ENCODE measurements at places on chromosomes 7 and 10. TPM values are rescaled to one million over a fixed set of nuclear protein-coding genes. Genes with fewer than 3 reads are reported as not detected.

GRCh38 chr7:31925753-31926454 is 144.3 kb downstream of the PDE1C start:
- DNase-seq, result no peak

FAM25C gene
- total RNA-seq, result not detected

DNA sequence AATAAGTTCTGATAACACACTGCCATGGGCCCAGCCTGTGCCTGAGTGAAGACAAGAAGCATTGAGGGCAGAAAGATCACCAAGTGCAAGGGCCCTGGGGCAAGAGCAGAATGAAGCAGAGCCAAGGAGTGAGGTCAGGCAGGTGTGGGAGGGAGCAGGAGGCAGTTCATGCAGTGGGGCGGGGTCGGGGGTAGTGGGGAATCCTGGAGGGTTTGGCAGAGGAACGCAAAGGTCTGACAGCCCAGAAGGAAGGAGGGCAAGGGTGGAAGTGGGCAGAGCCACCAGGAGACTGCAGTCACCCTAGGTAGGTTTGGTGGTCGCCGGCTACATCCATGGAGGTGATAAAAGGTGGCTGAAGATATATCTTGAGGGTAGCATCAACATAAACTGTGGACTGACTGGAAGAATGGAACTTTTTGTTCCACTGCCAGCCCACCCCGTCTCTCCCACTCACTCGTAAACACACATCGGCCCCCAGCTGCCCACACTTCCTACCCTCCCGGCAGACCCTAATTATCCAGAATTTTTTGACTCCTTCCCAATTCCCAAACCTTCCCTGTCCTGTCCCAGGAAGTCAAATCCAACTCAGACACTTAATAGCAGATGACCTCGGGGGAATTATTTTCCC is 172.4 kb downstream of the ARHGAP12 start:
- DNase-seq, result no peak

DNA sequence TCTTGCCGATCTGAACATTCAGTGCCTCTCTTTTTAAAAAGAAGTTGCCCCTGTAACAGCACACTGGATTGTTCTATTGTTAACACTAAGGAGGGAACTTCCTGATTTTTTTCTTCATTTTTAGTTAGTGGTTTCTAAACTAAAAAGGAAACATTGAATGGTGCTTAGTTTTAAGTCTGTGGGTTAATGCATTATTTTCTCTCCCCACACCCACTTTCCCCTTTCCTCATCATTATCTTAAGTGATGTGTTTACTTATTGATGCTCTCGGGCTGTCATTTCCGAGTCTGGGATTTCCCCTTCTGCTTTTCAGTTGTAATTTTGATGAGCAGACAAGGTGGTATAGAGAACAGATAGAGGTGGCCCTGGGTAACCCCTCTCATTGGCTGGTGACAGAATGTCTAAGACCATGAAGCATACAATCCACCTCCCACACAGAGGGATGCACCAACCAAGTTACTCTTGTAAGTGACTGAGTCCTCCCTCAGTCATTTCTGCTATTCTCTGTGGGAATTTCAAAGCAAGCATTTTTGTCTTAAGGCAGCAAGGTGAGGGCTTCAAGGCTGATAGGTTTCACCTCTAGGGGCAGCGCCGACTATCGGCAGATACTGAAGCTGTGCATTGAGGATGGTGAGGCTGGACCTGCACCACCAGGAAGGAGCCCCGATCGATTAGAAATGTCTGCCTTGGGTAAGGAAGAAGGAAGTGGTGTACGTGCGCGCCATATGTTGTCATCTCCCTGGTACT is 49.5 kb downstream of the CHN2 start:
- DNase-seq, result no peak

- no peak for DNase-seq
Measured at GRCh38 chr10:15879663-15880062, 19.4 kb upstream of the MINDY3 start.

- no peak for DNase-seq
Measured at GRCh38 chr10:6047847-6048246, 14.3 kb downstream of the IL2RA start.

SLC16A9 gene
- total RNA-seq, result 0.33 TPM

PAPSS2 gene
- 27.2 TPM for total RNA-seq

- peak; percentile 21 for DNase-seq
Measured at GRCh38 chr7:44257618-44258422, 57.0 kb downstream of the YKT6 start.

- DNase-seq, result peak; percentile 86
Measured at GRCh38 chr10:69318106-69318866, 40.0 kb downstream of the HK1 start.

GRCh38 chr7:127819975-127820731 is 168.2 kb downstream of the SND1 start:
- DNase-seq, result no peak

DNA sequence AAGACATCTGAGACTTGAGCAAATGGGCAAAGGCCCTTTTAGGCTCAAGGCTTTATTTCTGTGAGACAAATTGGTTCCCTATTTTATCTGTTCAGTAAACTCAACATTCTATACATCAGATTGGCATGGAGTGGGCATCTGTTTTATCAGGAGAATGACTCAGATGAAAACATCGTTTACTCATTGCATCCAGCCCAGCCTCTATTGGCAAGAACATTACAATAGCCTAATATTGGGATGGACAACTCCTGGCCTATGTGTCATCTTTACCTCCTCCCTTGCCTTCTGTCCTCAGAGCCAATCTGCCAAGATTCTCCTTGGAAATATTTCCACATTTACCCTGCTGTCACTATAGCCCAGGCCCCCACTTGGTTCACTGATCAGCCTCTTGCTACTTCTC is 5.5 kb upstream of the BLNK start:
- DNase-seq, result no peak

GRCh38 chr10:14926061-14926470 is 27.8 kb downstream of the DCLRE1C start:
- no peak for DNase-seq

DYNC1I1 gene
- total RNA-seq, result 5.7 TPM
